ENCODE measurements at places on chromosomes 16 and 17.

DNA sequence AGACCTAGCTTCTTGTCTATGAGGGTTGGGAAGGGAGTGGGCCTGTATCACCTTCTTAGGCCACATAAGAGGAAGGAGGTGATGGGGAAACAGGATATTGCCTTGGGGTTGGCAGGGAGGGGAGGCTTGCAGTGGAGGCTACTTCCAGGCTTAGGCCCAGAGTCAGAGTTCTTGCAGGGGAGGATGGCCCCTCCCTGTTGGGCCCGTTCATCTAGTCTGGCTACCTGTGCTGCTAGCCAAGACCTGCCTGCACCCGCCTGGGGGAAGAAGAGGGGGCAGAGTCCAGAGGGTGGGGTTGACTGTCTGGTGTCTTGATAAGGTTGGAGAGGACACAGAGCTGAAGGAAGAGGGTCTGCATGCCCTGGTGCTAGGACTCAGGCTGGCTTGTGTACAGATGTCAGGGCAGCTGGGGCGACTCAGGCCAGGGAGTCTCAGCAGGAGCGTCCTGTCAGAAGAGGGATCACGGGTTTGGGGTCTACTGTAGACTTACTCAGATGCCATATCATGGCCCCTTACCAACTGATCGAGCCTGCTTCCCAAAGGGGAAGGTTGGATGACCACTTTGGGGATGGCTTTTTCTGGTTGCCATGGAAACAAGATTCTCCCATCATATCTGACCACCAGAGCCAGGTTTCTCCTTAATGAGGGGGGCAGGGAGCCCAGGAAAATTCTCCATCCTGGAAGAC lies 5.3 kb downstream of the KDM6B start:
- no peak for DNase-seq

DNA sequence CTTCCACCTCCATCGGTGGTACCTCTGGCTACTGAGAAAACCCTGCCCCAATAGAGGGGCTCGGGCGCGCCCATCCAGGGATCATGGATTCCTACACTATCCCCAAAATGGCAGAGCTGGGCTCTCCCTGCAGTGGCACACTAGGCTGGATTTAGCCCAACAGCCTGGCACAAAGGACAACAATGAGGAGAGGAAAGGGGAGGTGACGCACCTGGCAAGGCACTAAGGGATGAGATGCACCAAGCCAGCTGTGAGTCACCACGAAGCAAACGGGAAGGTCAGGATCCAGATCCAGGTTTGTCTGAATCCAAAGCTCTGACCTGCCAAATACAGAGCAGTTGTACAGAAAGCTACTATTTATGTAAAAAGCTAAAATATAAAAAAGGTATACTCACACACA lies 18.1 kb downstream of the UBE2O start:
- peak; percentile 30 for DNase-seq

DNA sequence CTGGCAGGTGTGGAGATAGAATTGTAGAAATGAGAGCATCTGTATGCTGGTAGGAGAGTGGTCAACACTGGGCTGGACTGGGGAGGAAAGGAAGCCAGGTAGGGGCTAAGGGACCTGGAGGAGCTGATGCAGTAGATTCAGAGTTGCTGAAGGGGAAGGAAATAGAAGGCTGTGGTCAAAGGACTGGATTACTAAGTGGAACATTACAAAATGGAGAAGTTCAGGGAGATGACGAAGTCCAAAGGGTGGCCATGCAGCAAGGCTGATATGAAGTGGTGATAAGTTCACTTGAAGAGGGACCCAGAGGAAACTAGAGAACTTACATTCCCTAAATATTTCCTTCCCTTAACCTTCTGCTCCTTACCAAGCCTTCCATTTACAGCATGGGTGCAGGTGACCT lies 8.6 kb upstream of the CCL2 start:
- DNase-seq = no peak

DNA sequence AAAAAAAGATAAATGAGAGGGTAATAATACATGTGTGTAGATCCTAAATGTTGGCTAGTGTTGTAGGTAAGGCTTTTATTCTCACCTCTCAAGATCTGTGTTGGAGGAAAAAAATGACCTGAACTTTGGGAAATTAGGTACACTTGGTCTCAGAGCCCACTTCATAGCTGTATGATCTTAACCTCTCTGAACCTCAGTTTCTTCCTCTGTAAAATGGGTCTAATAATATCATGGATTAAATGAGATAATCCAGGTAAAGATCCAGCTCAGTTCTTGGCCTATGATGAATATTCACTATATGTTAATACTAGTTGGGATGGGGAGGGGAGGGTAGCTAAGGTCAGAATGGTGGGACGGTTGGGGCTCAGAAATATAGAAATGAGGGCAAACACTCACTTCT lies 24.3 kb upstream of the GPRC5B start:
- no peak for DNase-seq

- no peak for DNase-seq
These were observed 21.1 kb downstream of the ARHGAP23 start for GRCh38 chr17:38449364-38449763.

DNA sequence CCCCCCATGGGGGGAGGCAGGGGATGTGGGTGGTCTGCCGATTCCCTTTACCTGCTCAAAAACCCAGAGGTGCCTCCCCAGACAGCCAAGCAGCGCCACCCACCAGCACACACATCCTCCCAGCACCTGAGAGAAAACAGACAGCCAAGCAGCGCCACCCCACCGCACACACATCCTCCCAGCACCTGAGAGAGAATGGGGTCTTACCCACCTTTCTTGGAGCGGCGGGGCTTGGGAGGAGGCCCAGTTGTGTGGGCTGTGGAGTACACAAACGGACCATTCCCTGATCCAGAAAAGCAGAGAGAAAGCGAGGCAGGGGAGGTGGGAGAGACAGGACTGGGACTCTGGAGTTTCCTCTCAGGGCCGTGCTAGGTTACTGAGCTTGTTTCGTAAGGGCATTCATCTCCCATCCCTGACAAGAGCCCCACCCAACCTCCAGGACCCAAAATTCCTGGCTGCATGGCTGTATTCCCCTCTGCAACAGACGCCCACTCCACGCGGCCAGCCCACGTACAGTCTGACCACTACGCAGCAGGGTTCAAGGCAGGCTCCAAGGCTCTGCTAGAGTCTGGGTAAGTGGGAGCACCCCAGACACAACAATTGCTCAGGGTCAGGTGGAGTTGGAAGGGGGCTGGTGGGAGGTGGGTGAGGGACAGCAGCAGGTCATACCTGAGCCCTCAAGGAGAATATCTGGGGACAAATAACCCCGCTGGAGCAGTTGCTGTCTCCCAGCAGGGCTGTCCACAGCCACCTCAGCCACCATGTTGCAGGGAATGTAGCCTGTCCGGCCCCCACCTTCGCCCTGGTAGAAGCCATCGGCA lies 22.3 kb downstream of the TSPOAP1 start:
- DNase-seq = no peak

GRCh38 chr16:85856079-85856478 lies 42.9 kb upstream of the IRF8 start:
- DNase-seq = no peak

GRCh38 chr16:54344646-54345630 lies 58.4 kb upstream of the IRX3 start:
- DNase-seq = no peak

DNA sequence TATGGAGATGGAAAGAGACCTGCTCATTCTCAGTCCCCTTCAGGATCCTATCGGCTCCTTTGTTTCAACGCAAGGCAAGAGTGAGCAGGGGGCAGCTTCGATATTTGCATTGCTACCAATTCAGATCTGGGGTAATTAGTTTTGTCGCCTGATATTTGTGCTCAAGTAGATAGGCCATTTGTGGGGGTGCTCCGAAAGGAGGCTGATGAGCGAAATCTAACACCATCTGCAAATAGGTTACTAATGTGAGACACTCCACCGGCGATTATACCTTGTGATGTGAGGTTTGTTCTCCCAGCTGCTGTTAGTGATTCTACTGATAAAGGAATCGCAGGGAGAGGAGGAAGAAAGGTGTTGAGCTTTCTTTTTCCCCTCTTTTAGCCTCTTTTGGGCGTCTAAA lies 31.5 kb downstream of the WSCD1 start:
- DNase-seq = no peak

DNA sequence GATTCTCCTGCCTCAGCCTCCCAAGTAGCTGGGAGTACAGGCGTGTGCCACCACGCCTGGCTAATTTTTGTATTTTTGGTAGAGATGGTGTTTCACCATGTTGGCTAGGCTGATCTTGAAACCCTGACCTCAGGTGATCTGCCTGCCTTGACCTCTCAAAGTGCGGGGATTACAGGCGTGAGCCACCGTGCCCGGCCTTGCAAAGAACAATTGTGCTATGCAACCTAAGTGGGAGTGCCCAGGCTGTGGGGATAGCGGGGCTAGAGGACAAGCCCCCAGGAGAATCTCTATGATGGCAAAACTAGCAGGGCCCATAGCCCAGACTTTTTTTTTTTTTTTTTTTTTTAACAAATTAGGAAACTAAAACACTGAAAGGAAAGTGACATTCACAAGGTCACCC lies 2.0 kb upstream of the GPR179 start:
- no peak for DNase-seq

DNA sequence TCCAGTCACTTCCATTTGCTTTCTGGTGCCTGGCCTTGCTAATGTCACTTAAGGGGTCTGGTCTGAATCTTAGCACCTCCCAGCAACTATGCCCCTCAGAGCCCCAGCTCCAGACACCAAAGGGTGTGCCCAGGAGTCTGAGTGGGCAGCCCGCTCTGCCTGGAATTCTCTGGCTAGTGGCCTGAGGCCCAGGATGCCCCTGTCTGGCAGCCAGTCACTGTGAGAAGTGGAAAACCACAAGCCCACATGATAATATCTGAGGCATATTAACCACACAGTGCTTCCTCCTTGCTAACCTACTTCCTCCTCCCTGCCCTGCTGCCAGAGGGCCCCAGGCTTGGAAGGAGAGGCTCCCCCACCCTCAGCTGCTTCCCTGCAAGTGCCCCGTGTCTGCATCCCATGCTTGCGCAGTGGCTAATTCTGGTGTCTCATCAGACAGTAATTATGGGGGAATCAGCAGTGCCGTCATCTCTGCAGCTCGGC lies 14.0 kb downstream of the SRCIN1 start:
- no peak for DNase-seq

- no peak for DNase-seq
These were observed 10.3 kb downstream of the CNTNAP4 start for GRCh38 chr16:76287466-76287865.

DNA sequence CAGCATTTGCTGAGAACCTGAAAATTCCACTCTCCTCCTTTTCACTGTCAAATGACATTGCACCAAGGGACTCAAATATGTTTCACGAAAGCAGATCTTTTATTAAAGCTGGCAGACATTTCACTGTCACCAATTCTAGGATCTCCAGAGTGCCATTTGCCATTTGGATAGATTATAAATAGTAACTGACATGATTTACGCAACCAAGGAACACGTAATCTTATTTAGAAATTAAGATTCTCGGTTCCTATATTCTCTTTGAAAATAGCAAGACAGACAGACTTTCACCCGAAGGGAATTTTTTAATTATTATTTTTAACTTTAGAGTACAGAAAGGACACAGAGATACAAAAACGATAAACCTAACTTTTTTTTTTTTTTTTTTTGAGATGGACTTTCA lies 49.6 kb downstream of the ANKFY1 start:
- DNase-seq = no peak

DNA sequence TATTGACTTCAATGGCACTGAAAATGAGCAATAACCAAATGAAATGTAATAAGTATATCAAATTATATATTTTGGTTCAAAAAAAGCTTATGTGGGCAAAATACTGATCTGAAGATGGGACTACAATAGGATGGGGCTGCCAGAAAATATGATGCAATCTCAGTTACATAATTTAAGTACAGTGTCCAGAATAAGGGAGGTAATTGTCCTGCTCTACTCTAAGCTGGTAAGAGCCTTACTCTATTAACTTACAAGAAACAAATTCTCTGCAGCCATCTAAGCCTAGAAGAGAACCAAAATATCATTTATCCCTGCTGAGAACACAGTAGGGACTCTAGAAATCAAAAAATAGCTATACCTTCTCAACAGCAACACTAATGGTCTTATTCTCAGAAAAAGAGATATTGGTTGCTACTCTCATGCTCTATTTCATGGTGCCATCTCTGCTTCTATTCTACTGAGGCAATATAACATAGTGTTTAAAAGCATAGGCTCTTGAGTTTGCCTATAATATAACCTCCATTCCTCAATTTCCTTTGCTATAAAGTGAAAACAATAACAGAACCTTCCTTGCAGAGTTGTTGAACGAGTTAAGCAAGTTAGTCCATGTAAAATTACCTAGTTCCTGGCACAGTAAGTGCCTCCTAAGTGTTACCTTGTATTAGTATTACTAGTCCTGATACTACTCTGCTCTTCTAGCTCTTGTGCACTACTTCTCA lies 19.9 kb downstream of the NQO1 start:
- DNase-seq = peak; percentile 33

DNA sequence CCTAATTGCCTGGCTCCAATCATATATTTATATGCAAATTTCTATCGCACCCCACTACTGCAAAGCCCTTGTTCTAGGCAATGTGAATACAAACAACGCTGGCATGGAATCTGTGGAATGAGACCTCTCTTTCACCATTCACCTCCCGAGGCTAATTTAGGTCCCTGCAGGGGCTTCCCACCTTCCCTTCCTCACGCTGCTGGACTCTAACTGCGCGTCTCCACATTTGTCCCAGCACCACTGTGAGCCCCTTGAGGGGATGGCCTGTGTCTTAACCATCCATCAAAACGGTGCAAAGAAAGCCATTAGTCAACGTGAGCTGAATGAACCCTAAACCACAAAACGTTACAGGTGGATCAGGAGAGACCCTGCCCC lies 1.6 kb downstream of the TMEM114 start:
- no peak for DNase-seq

DNA sequence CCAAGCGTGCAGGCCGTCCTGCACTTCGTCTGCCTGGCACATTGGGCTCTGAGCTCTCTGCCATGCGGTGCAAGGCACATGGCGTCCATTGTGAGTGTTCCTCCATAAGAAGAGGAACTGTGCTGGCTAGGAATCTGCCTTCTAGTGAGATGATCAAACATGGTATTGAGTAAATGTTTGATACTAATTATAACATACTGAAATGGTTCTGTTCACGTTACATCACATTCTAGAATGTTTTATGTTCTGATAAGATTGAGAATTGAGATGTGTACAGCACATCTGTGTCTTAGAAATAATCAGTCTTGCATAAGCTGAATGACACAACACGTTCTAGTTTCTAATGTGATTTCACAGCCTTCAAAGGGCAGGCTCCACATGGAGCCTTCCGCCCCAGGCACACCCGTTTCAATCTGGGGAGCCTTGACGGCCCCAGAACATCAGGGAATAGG lies 42.9 kb downstream of the USP10 start:
- DNase-seq = no peak

DNA sequence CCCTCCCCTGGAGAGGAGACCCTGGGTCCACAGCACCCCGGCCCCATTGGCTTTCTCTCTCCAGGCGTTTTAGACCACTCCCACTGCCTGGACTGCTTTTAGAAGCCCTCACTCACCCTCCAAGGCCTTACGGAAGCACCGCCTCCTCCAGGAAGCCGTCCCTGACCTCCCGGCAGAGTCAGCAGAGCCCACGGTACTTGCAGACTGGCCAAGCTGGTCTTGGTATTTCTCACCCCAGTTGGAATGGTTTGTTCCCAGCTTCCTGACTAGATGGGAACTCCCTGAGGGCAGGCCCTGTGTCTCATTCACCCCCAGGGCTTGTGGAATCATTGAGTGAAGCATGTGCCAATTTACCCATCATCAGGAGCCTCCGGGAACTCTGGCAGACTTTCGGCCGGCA lies 9.2 kb downstream of the SCGB1C2 start:
- DNase-seq = no peak

- no peak for DNase-seq
These were observed 337.0 kb upstream of the DYNLRB2 start for GRCh38 chr16:80203821-80204220.

- no peak for DNase-seq
These were observed 78.4 kb downstream of the CNGB1 start for GRCh38 chr16:57892447-57893096.

- no peak for DNase-seq
These were observed 212.2 kb downstream of the SEC14L1 start for GRCh38 chr17:77352996-77353395.

Measured in fibroblast of mammary gland (primary cell).